ENCODE measurements at places on chromosomes 11 and 22.
A peak's percentile ranks its signal among the peaks of the same experiment; 100 is the strongest.

DNA sequence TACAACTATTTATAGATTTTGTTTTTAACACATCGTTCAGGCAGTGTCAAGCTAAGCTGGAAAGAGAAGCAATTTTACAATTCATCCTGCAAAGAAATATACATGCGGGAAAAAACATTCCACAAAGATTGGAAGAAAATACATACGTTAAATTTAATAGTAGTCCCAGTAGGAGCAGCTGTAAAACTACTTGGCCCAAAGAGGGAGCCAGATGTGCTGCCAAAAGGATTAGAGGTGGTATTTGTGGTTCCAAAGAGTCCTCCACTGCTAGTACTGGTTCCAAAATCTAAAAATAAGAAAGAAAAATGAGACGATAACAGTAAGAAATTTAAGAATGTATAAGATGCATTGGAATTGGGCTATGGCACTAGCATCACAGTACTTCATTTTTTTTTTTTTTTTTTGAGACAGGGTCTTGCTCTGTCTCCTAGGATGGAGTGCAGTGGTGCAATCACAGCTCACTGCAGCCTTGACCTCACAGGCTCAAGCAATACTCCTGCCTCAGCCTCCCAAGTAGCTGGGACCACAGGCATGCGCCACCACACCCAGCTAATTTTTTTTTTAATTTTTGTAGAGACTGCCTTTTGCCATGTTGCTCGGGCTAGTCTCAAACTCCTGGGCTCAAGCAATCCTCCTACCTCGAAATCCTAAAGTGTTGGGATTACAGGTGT lies 21.5 kb downstream of the NUP98 start:
- no peak for DNase-seq

DNA sequence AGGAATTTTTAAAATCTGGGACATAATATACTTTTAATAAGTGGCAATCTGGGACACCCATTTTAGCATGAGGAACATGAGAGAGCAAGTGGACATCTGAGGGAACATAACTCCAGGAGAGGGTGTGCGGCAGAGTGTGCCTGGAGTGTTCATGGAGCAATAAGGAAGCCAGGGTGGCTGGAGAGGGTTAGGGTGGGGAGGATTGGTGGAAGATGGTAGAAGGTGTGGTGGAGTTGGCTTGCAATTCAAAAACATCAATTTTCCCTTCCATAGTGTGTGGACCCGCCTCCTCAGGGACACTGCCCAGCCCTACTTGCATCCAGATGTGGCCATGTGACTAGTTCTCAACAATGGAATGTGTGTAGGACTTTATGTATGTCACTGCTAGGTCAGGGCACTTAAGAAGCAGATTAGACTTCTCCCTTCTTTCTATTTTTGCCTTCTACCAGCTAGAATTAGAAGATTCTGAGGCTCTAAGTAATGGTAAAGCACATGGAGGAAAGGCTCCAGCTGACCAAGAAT lies 4.4 kb upstream of the DENND5A start:
- no peak for DNase-seq

DNA sequence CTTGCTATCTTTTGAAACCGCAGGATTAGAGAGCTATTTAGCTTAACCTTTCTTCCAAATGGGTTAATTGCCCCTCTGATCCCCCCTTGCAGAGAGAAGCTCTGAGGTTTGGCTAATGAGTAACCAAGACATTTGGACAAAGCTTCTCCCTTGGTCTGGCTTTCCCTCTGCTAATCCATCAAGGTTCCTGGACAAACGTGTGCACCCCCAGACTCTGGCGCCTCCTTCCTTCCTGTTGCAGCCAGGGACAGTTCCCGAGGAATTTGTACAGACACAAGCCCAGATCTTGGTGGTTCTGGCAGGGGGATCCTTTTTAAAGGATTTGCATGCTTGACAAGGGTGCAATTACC lies 1.6 kb downstream of the KIAA1671 start:
- peak; percentile 22 for DNase-seq

DNA sequence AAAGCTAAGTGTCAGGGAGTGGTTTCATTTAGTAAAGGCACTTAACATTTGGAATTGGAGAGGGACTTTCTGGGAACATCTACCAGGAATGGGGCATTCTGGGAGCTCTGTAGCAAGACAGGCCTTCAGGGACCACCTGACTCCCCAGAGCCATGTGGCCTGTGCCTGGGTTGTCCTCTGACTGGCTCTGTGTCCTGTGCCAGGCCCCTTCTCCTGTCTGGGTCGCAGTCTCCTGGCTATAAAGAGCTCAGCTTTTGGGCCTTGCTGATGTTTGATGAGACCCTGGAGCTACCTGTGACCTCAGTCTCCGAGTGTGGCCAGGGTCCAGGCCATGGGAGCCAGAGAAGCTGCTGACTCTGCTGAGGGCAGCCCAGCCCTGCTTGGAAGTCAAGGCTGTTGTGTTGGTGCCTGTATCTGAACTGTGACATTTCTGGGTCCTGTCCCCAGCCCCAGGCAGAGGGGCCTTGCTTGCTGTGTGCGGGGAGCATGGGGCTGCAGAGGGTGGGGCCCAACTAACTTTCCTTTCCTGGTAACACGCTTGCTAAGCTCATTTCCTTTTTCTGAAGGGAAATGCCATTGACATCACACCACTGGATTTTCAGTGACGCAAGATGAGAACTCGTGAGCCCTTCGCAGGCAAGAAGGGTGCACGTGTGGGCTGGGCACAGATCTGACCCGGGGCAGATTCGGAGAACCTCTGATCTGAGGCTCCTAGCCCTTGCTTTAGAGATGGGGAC lies 41.3 kb downstream of the LRRC32 start:
- DNase-seq, result peak; percentile 94

DNA sequence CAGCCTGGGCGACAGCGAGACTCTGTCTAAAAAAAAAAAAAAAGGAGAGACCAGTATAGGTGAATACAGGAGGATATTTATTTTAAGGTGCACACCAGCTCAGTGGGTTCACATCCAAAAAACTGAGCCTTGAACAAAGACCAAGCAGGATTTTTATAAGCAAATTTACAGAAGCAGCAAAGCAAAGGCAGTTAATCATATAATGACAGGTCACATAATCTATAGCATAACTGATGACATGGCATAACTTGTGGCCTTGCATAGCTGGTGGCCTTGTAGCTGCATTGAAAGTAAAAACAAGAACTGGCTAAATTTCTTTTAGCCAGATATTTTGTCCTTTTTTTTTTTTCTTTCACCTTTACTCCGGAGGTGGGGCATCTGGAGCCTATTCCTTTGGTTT lies 2.7 kb upstream of the PLAAT3 start:
- no peak for DNase-seq

DNA sequence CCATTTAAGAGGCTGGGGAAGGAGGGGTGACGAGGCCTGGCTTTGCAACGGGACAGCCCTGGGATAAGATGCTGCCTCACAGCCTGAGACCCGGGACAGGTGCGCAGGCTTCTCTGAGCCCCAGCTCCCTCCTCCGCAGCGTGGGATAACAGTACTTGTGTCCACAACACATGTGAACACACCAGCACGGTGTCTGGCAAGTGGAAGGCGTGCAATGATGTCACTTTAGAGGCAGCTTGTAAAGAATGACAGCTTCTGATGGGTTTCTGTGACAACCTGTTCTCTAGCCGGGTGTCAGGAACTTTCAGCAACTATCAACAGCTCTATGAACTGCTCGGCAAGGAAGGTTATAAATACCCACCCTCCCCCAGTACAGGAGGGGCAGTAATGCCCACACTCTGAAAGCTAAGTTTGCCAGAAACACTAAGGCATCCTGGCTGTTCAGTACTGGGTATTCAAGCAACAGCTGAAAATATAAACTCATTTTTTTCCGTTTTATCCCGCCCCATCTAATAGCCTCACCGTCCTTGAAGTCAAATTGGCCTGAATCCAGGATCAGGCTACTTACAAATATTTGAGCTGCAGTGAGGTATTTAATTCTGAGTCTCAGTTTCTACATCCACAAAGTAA lies 59.7 kb downstream of the MYH9 start:
- peak; percentile 54 for DNase-seq

DNA sequence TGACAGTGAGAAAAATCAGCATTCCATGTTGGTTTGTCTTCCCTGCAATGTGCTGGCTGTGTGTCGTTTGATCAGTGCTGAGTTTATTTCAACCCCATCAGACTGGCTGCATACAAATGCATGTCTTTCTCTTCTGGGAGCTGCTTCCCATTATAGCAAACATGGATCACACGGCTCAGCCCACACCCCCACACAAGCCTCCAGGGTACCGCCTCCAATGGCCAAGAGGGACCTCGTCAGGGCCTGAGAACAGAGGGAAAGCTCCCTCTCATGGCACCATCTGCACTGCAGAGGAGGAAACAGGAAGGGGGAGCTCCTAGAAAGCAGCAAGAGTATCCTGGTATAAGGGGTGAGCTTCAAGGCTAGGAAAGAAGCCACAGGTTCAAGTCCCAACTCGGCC lies 214.2 kb downstream of the LARGE1 start:
- no peak for DNase-seq

DNA sequence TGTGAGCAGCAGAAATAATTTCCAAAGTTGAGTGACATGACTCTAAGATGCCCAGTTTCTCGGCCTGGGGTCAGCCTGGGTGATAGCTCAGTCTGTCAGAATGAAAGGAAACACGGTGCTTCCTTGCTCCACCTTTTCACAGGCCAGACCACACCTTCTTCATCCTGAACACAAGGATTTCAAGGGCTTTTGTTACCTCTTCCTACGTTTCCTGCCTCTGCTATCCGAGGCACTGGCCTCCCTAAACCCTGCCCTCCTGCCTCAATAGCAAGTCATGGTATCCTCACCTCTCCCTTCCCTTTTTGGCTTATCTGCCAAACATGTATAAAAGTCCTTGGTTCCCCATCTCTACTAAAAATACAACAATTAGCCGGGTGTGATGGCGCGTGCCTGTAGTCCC lies 1.7 kb upstream of the OR51E1 start:
- no peak for DNase-seq

DNA sequence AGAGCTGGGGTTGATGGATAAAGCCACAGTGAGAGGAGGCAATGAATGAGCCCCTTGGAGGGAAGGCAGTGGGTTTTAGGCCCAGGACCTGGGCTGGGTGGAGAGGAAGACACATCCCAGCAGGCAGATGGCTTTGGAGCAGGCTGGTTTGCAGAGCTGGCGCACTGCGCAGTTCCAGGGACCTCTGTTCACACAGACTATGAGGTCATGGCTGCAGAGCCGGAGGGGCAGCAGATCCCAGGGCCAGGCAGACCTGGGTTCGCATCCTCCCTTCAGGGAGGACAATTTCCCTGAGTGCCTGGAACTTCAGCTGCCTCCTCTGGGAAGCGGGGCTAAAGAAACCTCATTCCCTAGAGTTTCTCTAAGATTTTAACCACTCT lies 28.2 kb upstream of the DGKZ start:
- no peak for DNase-seq

GRCh38 chr22:39148727-39149535 lies 3.5 kb downstream of the CBX7 start:
- DNase-seq, result peak; percentile 42

GRCh38 chr22:45159652-45160462 lies 3.9 kb upstream of the NUP50 start:
- DNase-seq, result peak; percentile 66

DNA sequence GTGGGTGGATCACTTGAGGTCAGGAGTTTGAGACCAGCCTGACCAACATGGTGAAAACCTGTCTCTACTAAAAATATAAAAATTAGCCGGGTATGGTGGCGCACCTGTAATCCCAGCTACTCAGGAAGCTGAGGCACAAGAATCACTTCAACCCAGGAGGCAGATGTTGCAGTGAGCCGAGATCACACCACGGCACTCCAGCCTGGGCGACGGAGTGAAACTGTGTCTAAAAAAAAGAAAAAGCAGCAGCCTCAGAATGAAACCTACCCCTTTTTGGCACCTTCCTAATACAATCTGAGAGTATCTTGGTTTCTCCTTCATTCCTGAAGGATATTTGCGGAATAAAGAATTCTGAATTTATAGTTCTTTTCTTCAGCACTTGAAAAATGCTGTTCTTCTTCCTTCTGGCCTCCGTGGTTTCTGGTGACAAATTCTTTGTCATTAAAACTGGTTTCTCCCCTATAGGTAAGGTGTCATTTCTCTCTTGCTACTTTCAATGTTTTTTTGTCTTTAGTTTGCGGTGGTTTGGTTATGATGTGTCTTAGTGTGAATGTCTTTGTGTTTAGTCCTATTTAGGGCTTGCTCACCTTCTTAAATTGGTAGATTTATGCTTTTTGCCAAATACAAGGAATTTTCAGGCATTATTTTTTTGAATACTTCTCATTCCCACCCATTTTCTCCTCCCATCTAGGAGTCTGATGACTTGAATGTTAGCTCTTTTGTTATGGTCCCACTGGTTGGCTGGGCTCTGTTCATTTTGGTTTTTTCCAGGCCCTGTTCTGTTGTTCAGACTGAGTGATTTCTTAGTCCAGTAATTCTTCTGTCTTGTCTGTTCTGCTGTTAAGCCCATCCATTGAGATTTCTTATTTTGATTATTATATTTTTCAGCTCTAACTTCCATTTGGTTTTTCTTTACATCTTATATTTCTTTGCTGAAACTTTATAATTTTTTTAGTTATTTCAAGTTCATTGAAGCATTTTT lies 15.4 kb downstream of the ASRGL1 start:
- DNase-seq, result no peak

DNA sequence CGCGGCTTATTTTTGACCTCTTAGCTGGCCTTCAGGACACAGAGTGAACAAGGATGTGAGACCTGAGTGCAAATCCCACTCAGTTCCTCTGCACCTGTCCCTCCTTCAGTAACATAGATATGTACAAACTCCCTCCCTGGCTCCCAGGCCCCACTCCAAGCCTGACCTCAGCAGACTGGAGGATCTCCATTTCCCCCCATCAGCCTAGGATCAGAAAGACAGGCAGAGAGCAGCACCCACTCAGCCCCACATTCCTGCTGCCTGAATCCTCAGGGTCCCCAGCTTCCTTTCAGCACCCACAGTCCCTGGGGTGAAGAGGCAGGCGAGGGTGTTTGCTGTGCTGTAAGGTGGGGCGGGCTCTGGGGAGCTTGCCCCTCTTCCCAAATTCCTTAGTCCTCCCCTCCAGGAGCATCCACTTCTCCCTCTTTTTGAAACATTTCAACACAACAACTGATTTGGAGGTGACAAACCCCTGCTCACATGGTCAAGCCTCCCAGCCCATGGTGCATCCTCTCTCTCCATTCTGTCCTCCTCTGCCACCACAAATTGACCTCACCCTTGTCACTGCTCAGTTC lies 151.1 kb downstream of the FEZ1 start:
- DNase-seq, result no peak

DNA sequence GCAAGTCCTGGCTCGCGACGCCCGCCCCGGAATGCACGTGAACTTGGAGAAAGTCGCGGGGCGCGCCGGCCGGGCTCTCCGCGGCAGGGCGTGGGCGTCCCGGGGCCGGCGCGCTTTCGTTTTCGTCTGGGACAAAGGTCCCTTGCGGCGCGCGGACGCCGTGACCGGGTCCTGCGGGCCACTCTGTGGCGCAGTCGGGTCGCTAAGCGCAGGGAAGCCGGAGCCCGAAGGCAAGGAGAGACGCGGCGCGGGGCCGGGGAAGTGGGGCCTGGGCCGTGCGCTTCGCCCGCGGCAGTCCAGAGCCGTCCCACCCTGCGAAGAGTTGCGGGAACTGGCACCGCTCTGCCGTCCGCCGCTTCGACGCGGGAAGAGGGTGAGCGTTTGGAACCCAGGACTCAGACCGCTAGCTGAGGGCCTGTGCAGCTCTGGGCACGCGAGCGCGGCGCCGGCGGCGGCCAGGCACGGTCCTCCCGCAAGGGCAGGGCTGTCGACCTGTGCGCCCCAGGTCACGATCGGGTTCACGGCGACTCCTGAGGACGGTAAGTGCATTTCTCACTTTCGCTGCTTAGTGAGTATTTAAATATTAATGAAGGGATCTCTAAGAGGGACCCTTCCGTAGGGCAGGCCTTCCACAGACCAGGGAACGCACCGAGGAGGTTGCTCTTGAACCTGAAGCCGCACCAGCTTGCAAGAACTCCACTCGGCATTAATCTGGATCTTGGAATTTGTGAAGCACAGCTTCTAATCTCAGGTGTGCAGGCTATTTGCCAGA lies 78.0 kb upstream of the PPARA start:
- DNase-seq, result peak; percentile 55

- DNase-seq, result no peak
These were observed 64.6 kb downstream of the RPL27A start for GRCh38 chr11:8747173-8747572.
